ENCODE measurements at places on chromosomes 6 and 20. TPM values are rescaled to one million over a fixed set of nuclear protein-coding genes. Genes with fewer than 3 reads are reported as not detected.

Gene KIFC1
- total RNA-seq: 52.1 TPM

Gene THBS2
- 629 TPM for total RNA-seq

Gene LAMA2
- total RNA-seq: 64.3 TPM

Gene KIAA1755
- total RNA-seq: 2.5 TPM

Gene TFAP2C
- total RNA-seq: not detected

Gene HCRTR2
- total RNA-seq: not detected

Gene MUC21
- total RNA-seq: not detected

Gene DYNLT2
- total RNA-seq: 0.58 TPM

Gene BYSL
- 19.0 TPM for total RNA-seq

Gene ARMH2
- total RNA-seq: not detected

Gene SNX21
- total RNA-seq: 33.4 TPM

Gene B3GAT2
- total RNA-seq: not detected

Gene PAK5
- not detected for total RNA-seq

Gene CRIP3
- total RNA-seq: not detected

Gene PROKR2
- total RNA-seq: not detected

Gene TCP11
- total RNA-seq: 0.19 TPM

Gene SUMO4
- 0.58 TPM for total RNA-seq

Gene C6orf132
- total RNA-seq: 1.2 TPM

Gene C20orf202
- total RNA-seq: not detected

Gene ATP6V1G2
- total RNA-seq: 5.1 TPM

Gene SLC22A23
- total RNA-seq: 21.1 TPM

Gene PLCB1
- total RNA-seq: 23.4 TPM

Gene CRISP2
- not detected for total RNA-seq

Gene SLC22A16
- under 0.01 TPM for total RNA-seq

Gene PPDPF
- 26.3 TPM for total RNA-seq

Gene EPB41L1
- total RNA-seq: 11.1 TPM

Data from regular cardiac myocyte (primary cell).